Mesenchymal stem cell (in vitro differentiated cells and primary cell): ENCODE measurements at places on chromosomes 16 and 17.

DNA sequence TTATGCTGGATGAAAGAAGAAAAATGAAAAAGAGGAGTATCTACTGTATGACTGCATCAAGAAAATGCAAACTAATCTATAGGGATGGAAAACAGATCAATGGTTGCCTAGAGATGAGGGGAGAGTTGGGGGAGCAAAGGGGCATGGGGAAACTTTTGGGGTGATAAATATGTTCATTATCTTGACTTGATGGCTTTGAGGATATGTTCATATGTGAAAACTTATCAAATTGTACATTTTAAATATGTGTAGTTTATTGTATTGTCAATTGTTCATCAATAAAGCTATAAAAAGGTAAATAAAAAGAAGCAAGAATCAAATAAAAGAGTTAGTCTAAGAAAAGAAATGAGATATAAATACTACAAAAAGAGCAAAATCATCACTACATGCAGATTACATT lies 19.7 kb upstream of the SRCIN1 start:
- no peak for DNase-seq

DNA sequence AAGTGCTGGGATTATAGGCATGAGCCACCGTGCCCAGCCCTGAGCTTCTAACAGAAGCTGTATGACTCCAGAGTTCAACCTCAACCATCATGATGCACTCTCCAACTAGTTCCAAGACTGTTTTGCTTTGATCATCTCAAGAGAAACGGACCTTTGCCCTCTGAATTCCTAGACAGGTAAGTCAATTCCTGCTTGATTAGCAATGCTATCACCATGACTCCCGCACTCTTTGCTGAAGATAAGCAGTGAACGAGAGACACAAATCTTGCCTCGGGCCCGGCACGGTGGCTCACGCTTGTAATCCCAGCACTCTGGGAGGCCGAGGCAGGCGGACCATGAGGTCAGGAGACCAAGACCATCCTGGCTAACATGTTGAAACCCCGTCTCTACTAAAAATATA lies 22.2 kb downstream of the ANKFY1 start:
- DNase-seq, result no peak

GRCh38 chr16:88453611-88454522 lies 787 bp downstream of the ZFPM1 start:
- peak; percentile 33 for DNase-seq

DNA sequence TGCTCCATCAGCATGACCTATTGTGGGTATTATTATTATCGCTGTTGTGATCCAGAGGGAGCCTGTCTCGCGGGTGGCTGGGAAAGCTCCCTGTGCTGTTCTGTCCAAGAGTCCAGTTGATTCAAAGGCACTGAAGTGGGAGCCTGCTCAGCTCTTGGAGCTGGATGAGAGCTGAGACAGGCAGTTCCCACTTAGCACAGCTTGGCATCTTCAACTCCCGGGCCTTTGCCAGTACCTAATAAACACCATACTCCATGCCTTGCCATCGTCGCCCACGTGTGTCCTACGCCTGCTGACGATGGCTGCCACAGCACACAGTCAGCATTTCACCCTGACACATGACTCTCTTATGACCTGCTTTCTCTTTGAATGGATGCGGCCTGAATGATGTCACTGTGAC lies 32.6 kb downstream of the RTN4RL1 start:
- DNase-seq, result no peak

GRCh38 chr16:81544700-81545271 lies 100.2 kb downstream of the CMIP start:
- no peak for DNase-seq

GRCh38 chr16:27202923-27203506 lies 311 bp upstream of the KDM8 start:
- DNase-seq, result peak; percentile 96

GRCh38 chr17:10292057-10292937 lies 80.5 kb downstream of the MYH13 start:
- peak; percentile 38 for DNase-seq

- DNase-seq, result no peak
These were observed 7.9 kb downstream of the GNAO1 start for GRCh38 chr16:56199164-56199563.

DNA sequence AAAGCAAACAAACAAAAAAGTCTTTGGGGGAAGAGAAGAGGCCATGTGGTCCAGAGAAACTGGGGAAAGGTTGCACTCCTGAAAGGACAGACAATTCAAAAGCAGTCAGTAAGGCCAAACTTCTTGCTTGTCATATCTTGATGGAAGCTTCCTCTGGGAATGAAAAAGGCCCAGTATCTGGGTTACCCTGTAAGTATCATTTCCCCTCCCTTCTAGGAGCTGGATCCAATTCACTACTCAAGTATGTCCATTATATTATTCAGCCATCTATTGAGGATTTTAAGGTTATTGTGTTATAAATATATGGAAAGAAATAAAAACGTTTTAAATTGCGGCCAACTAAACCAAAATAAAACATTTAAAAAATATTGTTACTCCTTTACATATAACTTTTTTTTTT lies 26.0 kb upstream of the MON1B start:
- no peak for DNase-seq

GRCh38 chr16:65658349-65658748 lies 536.5 kb upstream of the CDH11 start:
- peak; percentile 75 for DNase-seq

GRCh38 chr17:17556671-17557070 lies 34.8 kb downstream of the PEMT start:
- DNase-seq, result no peak

DNA sequence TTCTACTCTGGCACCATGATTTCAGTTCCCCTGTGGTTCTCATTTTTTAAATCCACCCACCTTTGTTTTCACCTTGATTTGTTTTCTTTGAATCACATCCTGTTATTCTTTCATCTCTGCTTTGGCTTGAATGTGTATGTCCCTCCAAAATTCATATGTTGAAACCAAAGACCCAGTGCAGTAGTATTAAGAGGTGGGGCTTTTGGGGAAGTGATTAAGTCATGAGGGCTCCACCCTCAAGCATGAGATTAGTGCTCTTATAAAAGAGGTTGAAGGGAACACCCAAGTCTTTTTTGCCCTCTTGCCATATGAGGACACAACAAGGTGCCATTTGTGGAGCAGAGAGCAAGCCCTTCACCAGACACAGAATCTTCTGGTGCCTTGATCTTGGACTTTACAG lies 382.3 kb downstream of the SLC39A11 start:
- no peak for DNase-seq

DNA sequence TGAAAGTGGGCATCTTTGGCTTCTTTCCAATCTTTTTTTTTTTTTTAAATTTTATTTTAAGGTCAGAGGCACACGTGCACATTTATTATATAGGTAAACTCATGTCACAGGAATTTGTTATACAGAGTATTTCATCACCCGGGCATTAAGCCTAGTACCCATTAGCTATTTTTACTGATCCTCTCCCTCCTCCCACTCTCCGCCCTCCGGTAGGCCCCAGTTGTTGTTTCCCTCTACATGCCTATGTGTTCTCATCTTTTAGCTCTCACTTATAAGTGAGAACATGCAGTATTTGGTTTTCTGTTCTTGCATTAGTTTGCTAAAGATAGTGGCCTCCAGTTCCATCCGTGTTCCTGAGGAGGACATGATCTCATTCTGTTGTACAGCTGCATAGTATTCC lies 108.5 kb downstream of the CYB561 start:
- no peak for DNase-seq

DNA sequence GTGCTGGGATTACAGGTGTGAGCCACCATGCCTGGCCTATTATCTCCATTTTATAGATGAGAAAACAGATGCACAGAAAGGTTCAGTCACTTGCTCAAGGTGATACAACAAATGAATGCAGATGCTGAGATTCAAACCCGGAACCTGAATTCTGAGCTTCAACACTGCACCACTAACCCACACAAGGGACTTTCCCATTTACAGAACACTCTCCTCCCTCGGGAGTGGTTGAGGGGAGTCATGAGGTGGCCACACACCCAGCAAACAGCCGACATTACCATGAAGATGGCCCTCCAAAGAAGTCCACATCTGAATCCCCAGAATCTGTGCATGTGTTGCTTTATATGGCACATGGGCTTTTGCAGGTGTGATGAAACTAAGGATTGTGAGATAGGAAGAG lies 9.1 kb downstream of the BCL7C start:
- DNase-seq, result no peak

DNA sequence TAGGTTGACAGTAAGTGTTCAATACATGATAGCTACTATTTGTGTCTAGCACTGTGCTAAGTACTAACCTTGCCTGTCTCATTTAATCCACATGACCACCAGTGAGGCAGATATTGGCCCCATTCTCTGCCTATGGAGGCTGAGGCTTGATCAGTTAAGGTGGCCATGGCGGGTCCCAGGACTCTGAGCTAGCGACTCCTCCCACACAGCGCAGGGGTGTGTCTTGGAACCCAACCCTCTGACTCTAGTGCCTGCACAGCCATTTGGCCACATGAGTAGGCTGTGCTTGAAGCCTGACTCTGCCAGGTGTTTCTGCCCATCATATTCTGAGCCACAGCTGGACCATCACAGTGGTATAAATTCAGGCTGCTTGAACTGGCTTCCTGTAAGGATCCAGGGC lies 6.4 kb downstream of the NHERF1 start:
- DNase-seq, result no peak

GRCh38 chr17:77888242-77889134 lies 70.0 kb upstream of the TNRC6C start:
- no peak for DNase-seq

DNA sequence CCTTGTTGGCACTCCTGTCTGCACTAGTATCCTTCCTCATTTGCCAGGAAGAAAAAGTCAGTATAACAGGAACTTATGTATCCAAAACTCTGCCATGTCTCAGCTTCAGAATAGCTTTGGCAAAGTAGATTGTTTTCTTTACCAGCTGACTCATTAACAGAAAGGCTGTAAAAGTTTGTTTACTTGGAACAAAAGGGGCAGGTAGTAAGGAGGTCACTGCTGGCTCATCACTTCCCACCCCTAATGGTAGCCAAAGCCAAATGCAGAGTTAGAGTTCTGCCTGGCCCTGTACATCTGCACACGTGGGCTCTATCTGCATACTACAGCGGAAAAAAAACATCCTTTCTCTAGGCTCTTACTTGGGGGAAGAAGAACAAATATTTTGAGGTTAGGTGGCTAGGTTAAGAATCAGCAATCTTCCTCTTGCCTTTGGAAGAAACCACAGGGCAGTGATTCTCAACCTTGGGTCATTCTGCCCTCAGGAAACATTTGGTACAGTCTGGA lies 90.9 kb upstream of the BCAR1 start:
- peak; percentile 63 for DNase-seq

- DNase-seq, result no peak
These were observed 292.5 kb downstream of the XYLT1 start for GRCh38 chr16:17177959-17178905.

- DNase-seq, result peak; percentile 56
These were observed 168.5 kb downstream of the MSI2 start for GRCh38 chr17:57424777-57425188.

DNA sequence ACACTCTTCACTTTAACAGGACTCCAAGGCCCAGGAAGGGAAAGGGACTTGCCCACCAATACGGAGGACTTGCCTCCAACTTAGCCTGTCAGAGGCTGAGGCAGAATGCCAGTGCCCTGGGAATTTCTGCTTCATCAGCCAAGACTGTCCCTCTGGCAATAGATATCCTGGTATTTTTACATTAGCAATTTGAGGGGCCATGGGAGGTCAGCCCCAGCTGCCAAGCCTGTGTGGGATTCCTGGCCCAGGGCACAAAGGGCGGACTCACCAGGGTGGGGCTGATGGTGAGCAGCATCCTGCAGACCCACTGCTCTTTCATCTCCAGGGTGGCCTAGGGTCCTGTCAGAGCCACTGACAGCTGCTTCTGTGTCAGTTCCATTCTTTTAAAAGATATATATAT lies 78.3 kb upstream of the CIBAR2 start:
- DNase-seq, result no peak

DNA sequence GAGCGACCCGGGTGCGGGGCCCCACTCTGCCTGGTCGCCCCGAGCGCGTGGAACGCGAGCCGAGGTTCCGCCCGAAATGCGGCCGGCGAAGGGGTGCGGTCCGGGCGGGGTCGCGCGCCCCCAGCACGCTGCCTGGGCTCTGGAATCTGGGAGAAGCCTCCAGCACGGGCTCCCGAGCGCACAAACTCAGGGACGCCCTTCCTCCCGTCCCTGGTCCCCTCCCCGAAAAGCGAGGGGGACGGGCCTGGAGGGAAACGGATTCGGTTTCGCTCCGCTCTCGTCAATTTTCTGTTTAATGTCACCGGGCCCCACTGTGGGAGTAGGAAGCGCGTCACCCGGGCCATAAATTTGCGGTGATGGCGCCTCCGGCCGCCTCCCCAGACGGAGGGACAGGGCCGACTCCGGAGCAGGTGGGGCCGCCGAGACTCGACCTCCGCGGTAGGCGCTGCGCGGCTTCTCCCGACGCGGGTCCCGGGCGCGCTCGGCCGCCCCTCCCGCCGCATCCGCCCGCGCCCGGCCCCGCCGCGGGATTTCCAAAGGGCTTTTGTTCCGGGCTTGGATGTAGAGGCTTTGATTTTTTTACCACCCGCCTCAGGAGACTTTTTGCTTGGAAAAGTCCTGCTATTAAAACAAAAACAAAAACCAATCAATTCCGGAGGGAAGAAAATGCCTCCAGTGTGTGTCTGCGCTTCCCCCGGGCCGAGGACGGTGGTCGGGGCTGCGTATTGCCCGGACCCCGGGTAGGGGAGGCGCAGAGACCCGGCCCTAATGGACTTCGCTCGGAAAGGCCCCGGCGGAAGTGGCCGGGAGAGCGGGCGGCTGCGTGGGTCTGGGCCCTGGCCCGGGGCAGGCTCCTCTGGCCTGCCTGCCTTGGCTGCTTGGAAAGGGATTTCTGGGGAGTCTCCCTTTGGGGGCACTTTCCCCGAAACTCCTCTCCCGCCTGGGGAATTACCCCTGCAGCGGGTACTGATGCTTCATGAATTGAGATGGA lies 7.9 kb upstream of the BAHCC1 start:
- peak; percentile 92 for DNase-seq

DNA sequence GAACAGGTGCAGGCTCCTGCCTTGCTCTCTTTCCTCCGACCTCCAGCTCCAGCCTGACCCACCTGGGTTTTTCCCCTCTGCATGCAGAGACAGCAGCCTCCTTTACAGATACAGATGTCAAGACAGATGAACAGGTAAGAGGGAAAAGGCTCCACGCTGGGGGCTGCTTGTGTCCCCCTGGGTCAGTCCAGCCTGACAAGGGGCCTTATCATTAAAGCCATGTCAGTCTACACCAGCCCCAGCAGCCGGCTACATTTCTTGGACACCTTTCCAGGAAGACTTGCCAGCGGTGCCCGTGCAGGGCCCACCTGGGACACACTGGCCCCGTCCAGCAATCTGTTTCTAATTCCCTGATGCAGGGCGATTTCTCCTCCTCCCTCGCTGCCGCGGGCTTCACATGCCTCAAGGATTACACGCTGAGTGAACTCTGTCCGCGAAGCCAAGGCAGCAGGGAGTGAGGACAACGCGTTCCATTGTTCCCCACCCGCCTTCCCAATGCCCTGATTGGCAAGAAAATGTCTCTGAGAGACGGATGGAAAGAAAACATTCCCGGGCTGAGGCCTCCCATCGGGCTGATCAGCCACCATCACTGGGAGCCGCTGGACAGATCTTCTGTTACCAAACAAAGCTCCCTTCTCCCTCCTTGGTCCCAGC lies 184.7 kb downstream of the C16orf95 start:
- DNase-seq, result peak; percentile 23
